CD4-positive, alpha-beta T cell treated with Interleukin-21 for 1 hour (primary cell): ENCODE measurements at places on chromosomes 12 and 14.

- DNase-seq: no peak
Measured at GRCh38 chr12:29389295-29389919, 8.4 kb upstream of the ERGIC2 start.

DNA sequence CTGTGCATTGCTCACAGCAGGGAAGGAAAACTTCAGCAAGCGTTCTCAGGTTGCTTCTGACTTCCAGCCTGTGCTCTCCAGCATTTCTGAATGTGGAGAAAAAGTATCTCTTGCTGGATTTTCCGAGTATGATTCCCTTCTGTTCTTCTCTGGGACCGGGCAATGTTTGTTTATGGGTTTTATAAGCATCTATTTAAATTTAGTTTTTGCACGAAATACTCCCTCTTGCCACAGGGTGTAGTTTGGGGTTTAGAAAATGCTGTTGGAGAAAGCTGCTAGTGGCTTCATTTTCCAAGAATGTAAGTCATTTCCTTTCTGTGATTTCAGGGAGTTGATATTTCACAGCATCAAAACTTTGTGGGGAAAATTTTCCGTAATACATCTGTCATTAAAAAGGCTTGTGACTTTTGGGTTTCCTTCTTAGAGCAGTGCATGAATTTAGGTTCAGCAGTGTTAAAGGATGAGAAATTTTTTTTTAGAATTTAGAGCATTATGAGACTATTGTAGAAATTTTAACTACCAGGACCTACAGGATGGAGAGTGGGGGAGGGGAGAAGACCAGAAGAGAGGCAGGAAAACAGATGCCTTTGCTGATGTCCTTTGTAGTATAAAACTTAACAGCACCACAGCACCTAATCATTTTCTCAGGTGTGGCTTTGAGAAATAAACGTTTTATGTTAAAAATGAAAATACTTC is 1.5 kb downstream of the FRMD6 start:
- DNase-seq: peak; percentile 4

GRCh38 chr12:110304061-110304551 is 23.1 kb downstream of the ATP2A2 start:
- no peak for DNase-seq

DNA sequence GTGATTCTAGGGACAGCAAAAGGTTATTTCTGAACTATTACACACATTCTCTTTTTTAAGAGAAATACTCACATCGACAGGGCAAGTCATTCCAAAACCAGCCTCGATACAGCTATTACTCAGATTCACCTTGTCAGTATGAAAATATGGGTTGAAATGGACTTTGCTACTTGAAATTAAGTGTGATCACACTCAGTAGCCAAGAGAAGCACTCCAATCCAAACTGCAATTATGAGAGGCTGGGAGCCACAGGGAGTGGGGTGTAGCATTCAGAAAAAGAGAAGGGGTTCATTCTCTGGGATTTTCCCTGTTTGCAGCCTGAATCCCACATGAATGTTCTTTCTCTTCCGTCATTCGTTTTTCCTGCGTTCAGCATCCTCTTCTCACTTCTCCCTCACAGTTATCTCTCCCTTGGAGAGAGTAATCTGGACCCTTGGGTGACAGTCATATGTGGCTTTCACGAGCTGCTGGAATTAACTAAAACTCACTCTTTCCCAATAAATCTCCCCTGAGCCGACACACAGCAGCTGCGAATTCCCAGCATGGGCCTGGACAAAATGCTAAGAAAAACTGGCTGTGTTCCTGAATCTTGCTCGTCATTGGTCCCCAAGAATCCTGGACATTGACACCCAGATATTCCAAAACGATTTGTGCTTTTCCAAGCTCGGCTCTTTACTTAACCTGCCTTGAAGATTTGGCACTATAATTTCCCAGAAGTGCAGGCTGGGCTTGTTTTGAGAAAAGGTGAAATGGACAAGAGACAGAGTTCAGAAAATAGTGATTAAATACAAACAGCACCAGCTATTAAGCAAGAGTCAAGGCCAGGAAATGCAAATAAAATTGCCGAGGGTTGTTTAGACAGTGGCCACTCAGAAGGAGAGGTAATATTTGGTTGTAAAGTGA is 199.5 kb upstream of the PLEKHG7 start:
- DNase-seq: no peak

- DNase-seq: no peak
Measured at GRCh38 chr12:95051241-95051640, 22.2 kb downstream of the NR2C1 start.

- no peak for DNase-seq
Measured at GRCh38 chr12:24922090-24922489, 26.8 kb downstream of the BCAT1 start.

DNA sequence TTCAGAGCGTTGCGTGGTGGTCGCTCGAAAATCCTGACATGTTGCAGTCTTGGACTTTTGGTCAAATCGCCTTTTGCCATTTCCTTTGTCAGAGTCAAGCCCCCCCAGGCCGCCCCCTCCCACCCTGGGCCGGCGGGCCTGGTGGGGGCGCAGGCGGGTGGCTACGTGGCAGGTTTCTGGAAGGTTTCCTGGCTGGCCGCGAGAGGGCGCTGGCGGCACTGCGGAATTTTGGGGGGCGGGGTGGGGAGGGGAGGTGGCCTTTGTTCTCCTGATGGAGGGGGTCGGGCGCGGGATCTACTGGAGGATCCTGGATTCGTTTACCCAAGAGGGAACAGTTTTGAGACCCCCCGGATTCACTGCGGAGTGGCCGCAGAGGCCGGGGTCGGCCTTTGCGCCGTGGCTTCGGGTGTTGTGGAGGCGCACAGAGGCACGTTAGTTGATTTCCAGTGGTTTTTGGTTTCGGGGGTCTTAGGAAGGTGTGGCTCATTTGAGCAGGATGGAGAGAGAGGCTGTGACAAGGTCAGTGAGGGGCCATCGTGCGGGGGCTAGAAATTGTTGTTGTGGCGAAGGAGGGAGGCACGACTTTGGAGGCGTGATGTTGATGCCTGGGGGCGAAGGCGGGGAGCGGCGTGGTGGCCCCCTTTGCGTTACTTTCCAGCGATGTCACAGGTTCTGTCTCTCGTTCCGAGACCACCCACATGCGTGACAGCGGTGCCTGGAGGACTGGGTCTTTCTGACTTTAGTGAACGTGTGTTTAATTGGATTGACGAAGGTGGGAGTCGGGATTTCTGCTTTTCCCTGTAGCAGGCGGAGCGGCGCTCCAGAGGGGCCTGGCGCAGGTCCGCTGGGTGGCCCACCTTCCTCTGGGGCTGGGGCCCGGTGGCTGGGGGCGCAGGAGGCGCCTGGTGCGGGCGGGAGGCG is 1.4 kb downstream of the MEG3 start:
- DNase-seq: no peak

DNA sequence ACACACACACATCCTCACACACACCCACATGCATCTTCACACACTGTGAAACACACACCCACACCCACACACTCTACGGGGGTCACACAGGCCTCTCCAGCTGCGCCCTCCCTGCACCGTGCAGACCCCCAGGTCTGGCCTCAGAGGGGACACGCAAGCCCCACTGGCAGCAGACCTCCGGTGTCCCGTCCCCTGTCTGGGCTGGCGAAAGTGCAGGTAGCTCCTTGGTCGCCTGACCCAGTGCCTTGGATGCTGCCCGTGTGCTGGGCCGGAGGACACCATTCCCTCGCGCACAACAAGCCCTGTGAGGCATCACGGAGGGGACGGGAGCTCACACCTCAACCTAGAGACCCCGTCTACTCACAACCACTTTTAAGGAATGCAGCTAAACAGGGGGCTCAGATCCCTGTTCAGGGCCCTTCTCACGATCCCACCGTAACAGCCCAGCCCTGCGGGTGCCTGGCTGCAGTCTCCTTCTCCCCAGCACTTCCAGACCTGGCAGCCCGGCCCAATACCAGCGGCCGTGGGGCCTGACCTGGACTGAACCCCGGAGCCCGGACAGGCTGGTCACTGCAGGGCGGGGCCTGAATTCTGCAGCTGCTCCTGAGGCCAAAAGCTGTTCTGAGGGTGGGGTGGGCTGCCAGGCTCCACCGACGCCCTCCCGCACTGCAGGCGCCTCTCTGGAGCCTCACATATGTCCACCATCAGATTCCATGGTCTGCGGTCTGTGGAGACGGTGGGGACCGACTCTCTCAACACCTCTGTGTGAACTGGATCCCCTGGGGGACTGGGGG is 42.1 kb upstream of the FZD10 start:
- no peak for DNase-seq

GRCh38 chr12:108116699-108117098 is 12.4 kb upstream of the WSCD2 start:
- DNase-seq: no peak

DNA sequence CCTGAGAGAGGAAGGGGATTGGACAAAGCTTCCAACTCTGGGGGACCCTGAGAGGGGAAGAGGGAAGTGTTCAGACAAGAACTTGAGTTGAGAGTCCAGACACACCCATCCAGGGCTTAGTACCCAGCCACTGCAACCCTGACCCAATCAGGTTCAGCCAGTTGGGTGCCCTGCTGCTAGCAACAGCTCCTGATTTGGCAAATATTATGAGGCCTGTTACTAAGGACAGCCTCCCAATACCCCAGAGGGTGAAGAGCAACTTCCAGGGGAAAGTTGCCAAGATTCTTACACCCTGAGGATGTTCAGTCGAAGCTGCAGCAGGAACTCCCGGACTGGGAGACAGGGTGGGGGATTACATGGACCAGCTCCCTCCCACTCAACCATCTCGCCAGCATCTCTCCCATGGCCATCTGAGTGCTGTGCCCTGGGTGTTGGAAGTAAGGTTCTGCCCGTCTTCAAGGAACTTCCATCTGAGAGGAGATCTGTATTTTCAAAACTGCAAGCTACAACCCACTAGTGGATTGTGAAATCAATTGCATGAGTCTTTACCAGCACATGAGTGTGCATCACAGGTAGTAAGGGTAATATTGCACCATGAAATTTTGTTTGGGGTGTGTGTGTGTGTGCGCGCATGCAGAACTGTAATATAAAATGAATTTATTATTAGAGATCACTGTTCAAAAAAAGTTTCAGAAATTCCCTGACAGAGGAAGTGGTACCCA is 11.5 kb upstream of the KRT78 start:
- DNase-seq: no peak

DNA sequence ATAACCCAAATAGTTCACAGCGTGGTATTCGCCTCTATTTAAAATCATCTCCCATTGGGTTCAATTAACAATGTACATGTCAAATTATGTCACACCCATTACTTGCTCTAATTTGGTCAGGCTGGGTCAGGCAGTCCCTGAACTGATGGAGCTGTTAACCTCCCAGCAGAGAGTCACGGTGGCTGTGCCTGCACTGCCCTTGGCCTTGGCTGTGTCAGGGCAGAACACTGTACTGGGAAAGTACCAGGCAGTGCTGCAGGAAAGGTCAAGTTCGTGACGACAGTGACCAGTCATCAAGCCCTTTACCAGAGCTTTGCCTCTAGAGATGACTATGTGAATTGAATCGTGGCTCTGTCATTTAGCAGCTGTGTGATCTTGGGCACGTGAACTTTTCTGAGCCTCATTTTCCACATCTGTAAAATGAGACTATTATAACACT is 100.0 kb downstream of the ARF6 start:
- DNase-seq: no peak

- no peak for DNase-seq
Measured at GRCh38 chr14:65255029-65255545, 152.8 kb upstream of the MAX start.

GRCh38 chr12:98821866-98822265 is 176.8 kb downstream of the APAF1 start:
- no peak for DNase-seq

GRCh38 chr14:61341275-61342206 is 20.2 kb downstream of the PRKCH start:
- no peak for DNase-seq

DNA sequence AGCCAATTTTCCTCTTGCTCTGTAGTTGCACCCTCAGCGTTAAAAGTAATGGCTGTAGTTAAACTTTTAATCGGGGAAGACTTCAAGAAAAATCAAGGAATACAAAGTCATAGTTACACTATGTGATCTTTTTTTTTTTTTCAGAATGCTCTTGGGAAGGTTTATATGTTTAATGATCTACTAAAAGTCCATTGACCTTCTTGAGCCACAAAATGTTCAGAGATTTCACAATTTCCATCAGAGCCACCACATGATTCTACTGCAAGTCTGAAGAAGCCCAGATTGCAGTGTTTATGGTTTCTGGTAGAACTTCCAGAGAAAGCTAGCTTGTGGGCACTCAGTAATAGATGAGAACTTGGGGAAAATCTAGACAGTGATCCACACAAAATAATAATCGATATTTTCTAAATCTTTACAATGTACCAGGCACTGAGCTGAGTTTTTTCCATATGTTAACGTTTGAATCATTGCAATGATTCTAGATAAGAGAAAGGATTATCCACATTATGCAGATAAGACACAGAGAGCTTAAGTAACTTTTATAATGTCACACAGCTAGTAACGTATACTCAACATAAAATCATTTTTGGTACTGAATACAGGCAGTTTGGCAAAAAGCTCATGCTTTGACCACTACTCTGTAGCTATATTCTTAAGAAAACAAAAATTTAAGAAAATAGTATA is 38.3 kb downstream of the GYS2 start:
- no peak for DNase-seq

DNA sequence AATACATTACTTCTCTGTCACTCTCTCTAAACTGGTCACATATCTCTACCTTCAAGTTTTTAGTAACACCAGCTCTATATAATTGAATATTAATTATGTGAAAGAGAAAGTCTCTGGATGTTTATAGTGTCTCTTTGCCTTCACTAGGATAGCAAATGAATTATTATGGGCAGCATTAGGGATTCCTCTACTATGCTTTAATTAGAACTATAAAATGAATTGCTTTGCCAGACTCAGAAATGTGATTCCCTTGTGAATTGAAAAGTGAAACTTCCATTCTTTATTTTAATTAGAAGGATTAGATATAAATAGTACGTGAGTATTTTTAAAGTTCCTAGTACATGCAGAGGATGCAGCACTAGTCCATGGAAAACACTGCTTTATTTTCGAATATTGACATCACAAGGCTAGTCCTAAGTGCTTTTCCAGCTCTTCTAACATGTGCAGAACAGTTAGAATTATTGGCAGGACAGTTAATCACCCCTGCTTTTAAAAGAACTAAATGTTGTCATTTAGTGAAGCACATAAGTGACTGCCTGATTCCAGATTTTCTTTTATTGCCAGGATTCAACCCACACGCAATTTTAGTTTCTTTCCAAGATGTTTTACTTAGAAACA is 23.0 kb upstream of the REP15 start:
- no peak for DNase-seq

GRCh38 chr12:94304566-94305061 is 155.1 kb downstream of the CEP83 start:
- no peak for DNase-seq

DNA sequence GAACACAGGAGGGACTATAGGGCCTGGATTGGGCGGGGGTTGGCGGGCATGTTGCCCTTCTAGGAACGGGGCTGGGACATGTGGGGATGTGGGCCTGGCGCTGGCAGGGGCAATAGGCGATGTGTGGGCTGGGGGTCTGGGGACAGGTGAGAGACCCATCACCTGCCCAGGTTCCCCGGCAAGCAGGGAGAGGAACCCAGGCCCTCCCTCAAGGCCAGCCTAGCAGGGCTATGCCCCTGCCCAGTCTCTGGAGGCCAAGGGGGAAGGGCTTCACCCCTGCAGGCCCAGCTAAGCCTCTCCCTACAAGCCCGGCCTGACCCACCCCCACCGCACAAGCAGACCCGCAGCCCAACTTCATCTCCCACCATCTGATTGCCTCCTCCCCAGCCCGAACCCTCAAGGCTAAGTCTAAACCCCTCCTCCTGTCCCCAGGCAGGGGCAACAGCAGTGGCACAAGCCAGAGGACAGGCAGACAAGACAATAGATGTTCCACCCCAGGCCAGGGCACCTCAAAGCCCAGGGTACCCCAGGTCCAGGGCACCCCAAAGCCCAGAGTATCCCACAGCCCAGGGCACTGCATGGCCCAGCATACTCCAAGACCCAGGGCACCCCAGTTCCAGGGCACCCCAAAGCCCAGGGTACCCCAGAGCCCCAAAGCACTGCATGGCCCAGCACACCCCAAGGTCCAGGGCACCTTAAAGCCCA is 6.5 kb downstream of the JAG2 start:
- no peak for DNase-seq
